ENCODE measurements at places on chromosomes 2 and 18.
A peak's percentile ranks its signal among the peaks of the same experiment; 100 is the strongest.

GRCh38 chr18:51107598-51108305 is 77.7 kb downstream of the SMAD4 start:
- no peak for DNase-seq

DNA sequence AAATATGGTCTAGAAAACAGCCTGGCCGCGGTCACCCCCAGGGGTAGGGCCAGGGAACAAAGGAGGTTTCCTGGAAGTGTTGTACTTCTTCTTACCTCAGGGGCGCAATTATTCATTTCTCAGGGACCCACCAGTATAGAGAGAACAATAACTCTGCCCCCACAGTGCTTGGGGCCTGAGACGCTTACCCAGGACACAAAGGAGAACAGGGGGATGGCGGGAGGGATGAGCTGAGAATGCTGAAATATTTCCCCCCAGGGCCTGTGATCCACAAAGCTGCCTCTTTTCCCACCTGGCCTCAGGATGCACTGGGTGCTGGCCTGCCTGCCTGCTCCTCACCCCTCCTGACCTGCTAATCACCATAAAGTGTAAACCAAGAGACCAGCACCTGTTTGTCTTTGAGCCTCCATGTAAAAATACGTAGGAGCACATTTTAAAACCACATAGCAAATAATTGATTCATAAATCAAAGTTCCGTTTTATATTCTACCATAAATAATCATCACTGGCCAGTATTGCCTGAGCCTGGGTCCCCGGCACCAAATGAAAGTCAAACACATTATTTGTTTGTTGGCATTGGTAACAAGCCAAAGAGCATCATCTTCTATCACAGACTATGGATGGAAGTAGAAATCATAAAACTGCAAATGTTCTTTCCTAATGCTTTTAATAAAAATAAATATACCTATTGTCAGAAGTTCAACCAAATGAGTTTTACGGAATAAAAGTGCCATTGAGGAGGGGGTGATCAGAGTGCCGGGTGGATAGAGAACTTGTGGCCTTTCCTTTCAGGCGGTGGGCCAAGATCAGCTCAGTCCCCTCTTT is 67.3 kb upstream of the RMDN2 start:
- DNase-seq: no peak

GRCh38 chr2:30139131-30139870 is 7.5 kb upstream of the YPEL5 start:
- no peak for DNase-seq

- no peak for DNase-seq
Observed at GRCh38 chr2:112902816-112903215, 8.1 kb upstream of the IL37 start.

DNA sequence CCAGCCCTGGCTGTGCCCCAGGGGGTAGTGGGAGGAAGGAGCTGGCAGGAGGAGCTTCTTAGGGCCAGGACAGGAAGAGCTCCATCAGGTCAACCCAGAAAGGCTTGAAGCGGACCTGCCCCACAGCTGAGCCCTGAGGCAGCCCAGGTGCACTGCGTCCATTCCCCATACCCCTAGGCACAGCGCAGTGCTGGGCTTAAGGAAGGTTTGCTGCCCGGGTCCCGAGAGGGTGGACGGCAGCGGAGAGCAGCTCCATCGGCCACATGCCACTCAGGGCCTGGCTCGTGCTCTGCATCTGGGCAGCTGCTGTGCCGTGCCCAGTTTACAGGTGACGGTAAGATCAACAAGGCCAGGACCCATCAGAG is 26.4 kb downstream of the DNMT3A start:
- no peak for DNase-seq

- DNase-seq: no peak
Observed at GRCh38 chr2:158822193-158822592, 27.1 kb downstream of the DAPL1 start.

- DNase-seq: no peak
Observed at GRCh38 chr2:105409717-105410116, 10.9 kb upstream of the FHL2 start.

- DNase-seq: no peak
Observed at GRCh38 chr2:235303499-235304291, 190.1 kb upstream of the AGAP1 start.

DNA sequence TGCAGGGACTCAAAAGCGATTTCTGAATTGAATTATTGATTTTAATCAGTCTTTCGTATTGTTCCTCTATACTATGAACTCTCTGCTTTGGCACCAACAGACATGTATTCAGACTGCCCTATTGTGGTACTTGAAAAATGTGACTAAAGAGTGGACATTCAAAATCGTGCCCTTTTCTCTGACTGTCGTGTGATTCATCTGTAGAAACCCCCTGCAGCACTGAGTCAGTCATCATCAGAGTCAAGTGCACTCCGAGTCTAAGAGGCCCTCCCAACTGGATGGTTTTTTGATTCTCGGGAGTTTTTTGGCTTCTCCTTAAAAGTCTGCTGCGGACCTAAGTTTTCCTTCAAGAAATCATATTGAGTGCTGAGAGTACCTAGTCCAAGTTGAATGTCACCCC is 96.4 kb upstream of the FOSL2 start:
- no peak for DNase-seq

DNA sequence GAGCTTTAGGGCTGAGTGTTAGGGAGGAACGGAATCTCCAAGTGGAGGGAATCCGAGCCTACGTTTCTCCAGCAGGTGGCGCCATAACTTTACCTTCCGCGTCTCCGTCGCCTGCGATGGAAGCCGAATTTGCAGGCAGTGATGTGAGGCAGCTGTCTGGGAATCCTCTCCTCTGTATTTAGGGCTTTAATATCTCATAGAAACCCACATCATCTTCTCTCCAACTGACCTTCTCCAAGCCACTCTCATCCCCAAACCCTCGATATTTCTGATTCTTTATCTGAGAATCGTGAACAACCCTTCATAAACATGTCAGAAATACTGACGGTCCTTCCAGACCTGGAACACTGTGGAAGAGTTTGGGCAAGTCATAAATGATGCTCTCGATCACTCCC is 27.5 kb downstream of the SIX2 start:
- DNase-seq: peak; percentile 45

DNA sequence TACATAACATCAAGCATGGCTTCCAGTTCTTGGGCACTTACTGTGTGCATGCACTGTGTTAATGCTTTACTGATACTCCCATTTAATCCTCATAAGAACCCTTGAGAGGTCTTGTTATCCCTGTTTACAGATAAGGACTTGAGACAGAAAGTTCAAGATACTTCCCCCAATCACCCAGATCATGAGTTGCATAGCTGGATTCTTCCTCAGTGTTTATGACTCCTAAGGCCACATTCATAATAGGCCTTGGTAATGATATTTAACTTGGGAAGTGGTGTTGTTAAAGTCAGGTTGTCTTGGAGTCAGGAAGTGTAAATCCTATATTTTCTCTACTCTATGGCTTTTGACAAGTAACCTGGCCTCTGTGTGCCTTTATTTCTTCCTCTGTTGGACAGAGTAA is 22.7 kb downstream of the NOSTRIN start:
- DNase-seq: no peak

Data from GM18507 (cell line).